Effector CD4-positive, alpha-beta T cell (primary cell): ENCODE measurements at places on chromosomes 2 and 18.

- no peak for DNase-seq
These were observed 319.9 kb upstream of the SALL3 start for GRCh38 chr18:78659748-78660147.

DNA sequence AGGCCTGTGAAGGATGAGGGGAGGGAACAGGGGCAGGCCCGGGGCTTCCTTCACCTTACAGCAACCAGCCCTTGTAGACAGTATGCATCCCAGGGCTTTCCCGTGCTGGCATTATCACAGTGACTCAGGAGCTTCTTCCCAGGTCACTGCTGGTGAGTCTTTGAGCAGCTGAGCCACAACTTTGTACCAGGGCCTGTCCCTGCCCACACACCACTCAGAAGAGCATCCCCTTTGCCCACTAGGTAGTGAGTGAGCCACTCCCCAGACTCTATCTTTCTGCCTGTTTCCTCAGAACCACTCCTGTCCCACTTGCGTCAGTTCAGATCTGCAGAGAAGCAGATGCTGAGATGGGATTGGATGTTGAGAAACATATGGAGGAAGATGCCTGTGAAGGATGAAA is 69.6 kb upstream of the ALPP start:
- no peak for DNase-seq

- DNase-seq = no peak
These were observed 1889.3 kb upstream of the CELF4 start for GRCh38 chr18:39454866-39455265.

DNA sequence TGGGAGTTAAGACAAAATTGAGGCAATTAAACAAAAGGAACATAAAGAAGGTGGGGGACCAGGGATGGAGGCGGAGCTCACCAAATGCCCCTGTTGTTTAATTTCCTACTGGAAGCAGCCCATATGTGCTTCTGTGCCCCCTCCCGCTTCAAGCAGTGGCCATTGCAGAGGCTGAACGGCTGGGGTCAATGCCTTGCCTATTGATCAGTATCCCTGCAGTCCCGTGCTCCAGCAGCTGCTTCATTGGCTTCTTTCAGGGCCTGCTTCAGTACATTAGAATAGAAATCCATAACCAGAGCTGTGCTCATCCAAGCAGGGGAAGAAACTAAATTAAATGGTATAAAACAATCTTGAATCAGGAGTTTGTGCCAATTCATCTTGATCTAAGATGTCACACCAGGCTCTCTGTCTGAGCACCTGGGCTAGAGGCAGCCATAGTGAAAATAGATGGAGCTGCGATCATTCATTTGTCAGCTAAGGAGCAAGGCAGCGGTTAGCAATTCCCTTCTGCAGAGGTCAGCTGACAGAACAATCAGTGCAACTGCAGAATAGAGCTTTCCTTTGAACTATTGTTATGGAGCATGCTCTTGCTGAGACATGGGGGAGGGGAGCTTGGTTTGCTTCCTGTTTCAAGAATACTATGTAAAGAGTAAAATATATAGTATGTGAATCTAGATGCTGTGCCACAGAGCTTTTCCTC is 222.4 kb downstream of the WDR7 start:
- no peak for DNase-seq

- DNase-seq = no peak
These were observed 157.0 kb upstream of the TNP1 start for GRCh38 chr2:217016796-217017419.

- DNase-seq = no peak
These were observed 11.9 kb upstream of the IL1R1 start for GRCh38 chr2:102130647-102130991.

DNA sequence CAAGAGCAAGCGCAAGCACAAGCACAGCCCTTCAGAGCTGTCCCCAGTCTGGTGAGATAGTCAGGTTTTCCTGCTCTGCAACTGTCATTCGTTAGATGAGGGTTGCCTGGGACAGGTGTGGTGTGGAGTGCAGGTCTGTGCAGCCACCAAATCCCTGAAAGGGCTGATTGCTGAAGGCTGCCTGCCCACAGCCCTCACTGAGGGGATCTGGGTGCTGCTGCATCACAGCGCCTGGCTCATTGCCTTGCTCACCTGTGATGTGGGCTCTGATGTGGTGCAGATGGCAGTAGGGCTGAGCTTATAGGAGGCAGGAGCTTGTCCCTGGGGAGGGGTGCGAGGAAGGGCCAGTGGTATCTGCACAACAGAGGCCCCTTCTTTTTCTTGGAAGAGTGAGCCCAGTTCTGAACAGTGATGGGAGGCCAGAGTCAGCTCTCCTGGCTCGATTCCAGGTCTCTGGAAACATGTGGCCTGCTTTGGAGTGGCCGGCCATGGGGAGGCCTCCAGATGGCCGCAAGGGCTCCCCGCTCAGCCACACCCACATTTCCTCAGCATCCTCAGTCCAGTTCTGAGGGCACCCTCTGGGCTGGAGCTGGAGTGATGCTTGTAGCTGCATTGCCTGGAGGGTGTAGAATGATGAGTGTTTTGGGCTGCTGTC is 11.4 kb downstream of the UBE2F start:
- no peak for DNase-seq

DNA sequence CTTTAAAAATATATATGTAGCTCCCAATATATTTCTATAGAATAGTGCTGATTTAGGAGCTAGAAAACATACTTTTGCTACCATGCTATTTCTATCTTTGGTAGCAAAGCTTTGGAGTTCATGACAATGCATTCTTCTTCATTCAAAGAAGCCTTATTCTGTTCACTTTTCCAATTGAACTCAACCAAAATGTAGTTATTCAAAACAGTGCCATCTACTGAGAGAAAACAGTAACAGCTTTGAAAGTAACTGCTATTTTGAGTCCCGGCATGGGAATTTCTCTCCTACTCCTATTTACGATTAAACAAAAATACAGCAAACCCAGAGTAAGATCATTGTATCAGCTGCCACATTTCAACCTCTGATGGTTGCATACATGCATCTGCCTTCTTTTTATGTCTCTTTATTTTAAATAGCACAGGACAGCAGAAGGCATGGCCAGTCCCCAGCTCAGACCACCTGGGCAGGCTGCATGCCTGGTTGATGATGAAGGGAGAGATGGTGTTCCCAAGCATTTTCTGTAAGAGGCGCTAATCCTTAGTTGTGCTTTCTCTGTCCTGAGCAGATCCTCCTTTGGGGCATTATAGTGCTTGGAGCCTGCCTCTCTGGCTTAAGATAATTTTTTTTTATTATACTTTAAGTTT is 69.7 kb upstream of the SULT1C3 start:
- DNase-seq = no peak

GRCh38 chr2:201164166-201164565 is 18.8 kb upstream of the CASP10 start:
- DNase-seq = no peak

DNA sequence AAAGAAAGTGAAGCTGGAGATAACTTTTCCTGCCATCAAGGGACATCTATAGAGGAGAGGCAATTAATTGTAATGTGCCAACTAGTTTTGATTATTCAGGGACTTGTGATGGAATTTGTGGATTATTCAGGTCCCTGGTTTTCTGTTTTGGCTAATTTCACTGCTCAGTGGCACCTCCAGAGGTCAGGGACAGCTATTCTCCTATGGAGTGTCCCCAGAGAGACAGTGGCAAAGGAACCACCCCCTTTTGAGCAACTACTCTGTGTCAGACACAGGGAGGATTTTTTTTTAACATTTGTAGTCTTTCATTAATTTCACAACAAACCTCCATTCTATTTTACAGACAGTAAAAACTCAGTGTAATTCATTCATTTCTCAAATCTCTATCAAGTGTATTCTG is 206.0 kb upstream of the SPRED2 start:
- DNase-seq = no peak

DNA sequence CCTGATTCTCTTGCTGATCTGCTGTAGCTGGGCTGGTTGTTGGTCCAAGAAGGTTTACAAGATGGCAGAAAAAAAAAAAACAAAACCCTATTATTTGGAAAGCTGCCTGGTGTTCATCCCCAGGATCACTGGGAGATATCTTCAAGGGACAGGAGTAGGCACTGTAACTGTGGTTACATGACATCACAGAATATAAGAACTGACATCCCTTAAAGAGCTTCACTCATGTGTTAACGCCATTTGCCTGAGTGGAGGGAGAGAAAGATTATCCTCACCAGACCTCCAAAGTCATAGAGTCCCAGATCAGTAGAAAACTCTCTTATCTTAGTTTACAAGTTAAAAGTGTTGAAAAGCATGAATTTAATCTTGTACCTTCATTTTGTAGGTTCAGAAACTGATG is 95.3 kb upstream of the BZW1 start:
- DNase-seq = no peak
